ENCODE measurements at places on chromosomes 12 and 14. TPM values are rescaled to one million over a fixed set of nuclear protein-coding genes. Genes with fewer than 3 reads are reported as not detected.

Gene TMEM179
- not detected for total RNA-seq

DNA sequence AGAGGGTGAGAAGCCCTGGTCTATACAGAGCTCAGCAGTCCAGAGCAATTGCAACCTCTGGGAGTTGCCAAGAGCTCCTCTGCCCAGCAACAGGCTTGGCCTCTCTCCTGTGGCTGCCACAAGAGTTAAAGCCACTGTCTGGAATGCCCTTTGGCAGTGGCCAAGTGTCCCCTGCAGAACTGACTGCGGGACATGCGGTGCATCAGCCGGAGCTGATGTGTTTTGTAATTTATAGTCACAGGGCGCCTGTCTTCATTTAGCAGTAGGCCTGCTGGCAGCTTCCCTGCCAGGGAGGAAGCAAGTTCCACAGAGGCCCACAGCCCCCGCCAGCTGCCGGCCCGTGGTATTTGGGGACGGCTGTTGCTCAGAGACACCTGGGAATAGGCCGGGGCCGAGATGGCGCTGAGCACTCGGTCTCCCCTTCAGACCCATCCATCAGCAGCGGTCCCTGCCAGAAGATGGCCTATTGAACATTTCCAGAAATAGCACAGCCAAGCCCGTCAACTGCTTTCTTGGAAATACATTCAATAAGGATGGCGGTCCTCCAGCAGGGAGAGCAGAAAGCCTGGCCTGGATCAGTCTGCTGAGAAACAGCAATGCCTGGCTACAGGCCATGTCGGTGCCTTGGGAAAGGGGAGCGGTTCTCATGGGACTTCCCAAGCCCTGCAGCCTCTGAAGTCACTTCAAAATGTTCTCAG, 217.4 kb downstream of the CRADD start:
- peak; percentile 57 for DNase-seq

GRCh38 chr14:76541594-76542219, 165.8 kb downstream of the ESRRB start:
- DNase-seq: no peak

Gene PMCH
- total RNA-seq: not detected

DNA sequence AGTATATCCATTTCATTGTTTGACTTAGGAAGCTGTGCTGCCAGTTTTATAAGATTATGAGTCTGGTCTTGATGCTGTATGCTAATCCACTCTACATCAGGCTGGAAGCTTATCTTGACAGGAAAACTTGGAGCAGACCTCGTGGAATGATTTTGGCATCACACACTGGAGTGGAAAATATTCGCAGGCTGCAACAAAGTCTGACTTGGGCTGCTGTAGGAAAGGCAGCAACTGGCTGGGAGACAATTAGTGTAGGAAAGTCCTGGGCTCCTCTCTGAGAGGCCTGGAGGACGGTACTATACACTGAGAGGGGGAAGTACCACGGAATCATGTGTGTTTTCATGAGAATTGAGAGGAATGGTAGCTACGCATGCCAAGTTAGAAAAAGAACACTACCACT, 383.7 kb downstream of the ETNK1 start:
- DNase-seq: no peak

Gene JAG2
- 0.15 TPM for total RNA-seq

Gene PLBD1
- 1.5 TPM for total RNA-seq

Gene BTBD6
- 28.4 TPM for total RNA-seq

- peak; percentile 98 for DNase-seq
These were observed 356.7 kb upstream of the DIO2 start for GRCh38 chr14:80567905-80568536.
